A549 treated with GW870086 at 1 μM for 4 hours (cell line): ENCODE measurements at places on chromosomes 12 and 14. TPM values are rescaled to one million over a fixed set of nuclear protein-coding genes. Genes with fewer than 3 reads are reported as not detected.

BCAT1 gene
- 10.4 to 14.9 TPM (median 12.2 TPM) in 5 replicates for total RNA-seq

KRT74 gene
- total RNA-seq, result not detected in 5 replicates

PROX2 gene
- not detected in 5 replicates for total RNA-seq

RNASE4 gene
- total RNA-seq, result 5.6 to 10.0 TPM (median 7.3 TPM) in 5 replicates

FAM222A gene
- total RNA-seq, result 3.5 to 5.7 TPM (median 5.1 TPM) in 5 replicates

GMPR2 gene
- total RNA-seq, result 55.3 to 62.7 TPM (median 61.5 TPM) in 5 replicates

TMEM121 gene
- 4.6 to 8.8 TPM (median 8.2 TPM) in 5 replicates for total RNA-seq

POMT2 gene
- 25.4 to 33.3 TPM (median 29.7 TPM) in 5 replicates for total RNA-seq

TC2N gene
- 0.30 to 0.70 TPM (median 0.55 TPM) in 5 replicates for total RNA-seq

CHPT1 gene
- total RNA-seq, result 46.7 to 76.7 TPM (median 70.8 TPM) in 5 replicates

C12orf54 gene
- total RNA-seq, result not detected in 5 replicates

FOXN4 gene
- 0.03 to 0.08 TPM (median 0.06 TPM) in 4 of 5 replicates, not detected in the other for total RNA-seq

MAPKAPK5 gene
- total RNA-seq, result 49.3 to 60.7 TPM (median 59.1 TPM) in 5 replicates

GPHB5 gene
- not detected in 5 replicates for total RNA-seq

HOTAIR gene
- 0.10 to 0.40 TPM (median 0.23 TPM) in 5 replicates for total RNA-seq

IFNG-AS1 gene
- total RNA-seq, result not detected in 5 replicates
